ENCODE measurements at places on chromosomes 12 and 14. TPM values are rescaled to one million over a fixed set of nuclear protein-coding genes. Genes with fewer than 3 reads are reported as not detected.

The PGF gene
- total RNA-seq: 11.8 TPM

The OR4K2 gene
- not detected for total RNA-seq

The PZP gene
- not detected for total RNA-seq

The SPTB gene
- total RNA-seq: 25.2 TPM

The MIP gene
- 303 TPM for total RNA-seq

The TNS2 gene
- 52.0 TPM for total RNA-seq

The IRAK3 gene
- total RNA-seq: 12.0 TPM

The FRMD6 gene
- total RNA-seq: 77.0 TPM

The CTSG gene
- total RNA-seq: 3.1 TPM

The POMT2 gene
- 25.8 TPM for total RNA-seq

The SLC2A14 gene
- total RNA-seq: 0.77 TPM

The TAS2R13 gene
- 12.4 TPM for total RNA-seq

The SLC7A8 gene
- 36.9 TPM for total RNA-seq

The DAAM1 gene
- 147 TPM for total RNA-seq

The SERPINA10 gene
- not detected for total RNA-seq

The SLC25A21 gene
- 0.49 TPM for total RNA-seq

The DICER1 gene
- total RNA-seq: 144 TPM

The RPL10L gene
- not detected for total RNA-seq

The CMA1 gene
- total RNA-seq: not detected

The CLEC2D gene
- 17.5 TPM for total RNA-seq

The ACVRL1 gene
- total RNA-seq: 47.7 TPM

The ACOT4 gene
- total RNA-seq: 0.44 TPM

The DNAJC22 gene
- total RNA-seq: 1.4 TPM

The FICD gene
- 4.7 TPM for total RNA-seq

The SLC35F4 gene
- total RNA-seq: 1.6 TPM

The FGF23 gene
- total RNA-seq: 0.27 TPM

The ZNF891 gene
- total RNA-seq: 9.5 TPM

The DLGAP5 gene
- 10.7 TPM for total RNA-seq

The DLK1 gene
- 112 TPM for total RNA-seq

The FOXG1 gene
- total RNA-seq: 1.2 TPM
